ENCODE measurements at places on chromosomes 1 and 21.

DNA sequence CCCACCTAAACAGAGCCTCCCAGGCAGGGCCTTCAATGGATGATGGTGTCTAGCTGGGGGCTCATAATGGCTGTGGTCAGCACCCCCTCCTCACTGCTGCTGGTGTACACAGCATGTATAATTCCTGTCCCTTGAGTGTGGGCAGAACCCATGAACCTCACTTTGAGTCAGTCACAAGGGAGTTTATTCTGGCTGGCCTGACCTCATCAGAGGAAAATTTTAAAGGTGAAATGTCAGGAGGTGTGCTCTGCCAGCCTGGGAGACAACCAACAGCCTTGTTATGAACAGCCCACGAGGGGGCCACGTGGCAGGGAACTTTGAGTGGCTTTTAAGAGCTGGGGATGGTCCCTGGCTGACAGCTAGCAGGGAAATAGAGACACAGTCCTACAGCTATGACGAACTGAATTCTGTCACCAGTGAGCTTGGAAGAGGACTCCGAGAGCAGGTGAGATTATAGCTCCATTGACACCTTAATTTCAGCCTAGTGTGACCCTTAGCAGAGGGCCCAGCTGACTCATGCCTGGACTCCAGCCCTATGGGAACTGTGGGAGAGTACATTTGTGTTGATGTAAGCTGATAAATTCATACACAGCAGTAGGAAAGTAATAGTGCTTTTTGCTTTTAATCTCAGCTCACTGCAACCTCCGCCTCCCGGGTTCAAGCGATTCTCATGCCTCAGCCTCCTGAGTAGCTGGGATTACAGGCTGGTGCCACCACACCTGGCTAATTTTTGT, 73.5 kb upstream of the RUNX3 start:
- DNase-seq, result no peak

- DNase-seq, result no peak
Observed at GRCh38 chr1:237084341-237085077, 42.5 kb downstream of the RYR2 start.

- no peak for DNase-seq
Observed at GRCh38 chr1:59005491-59006288, 221.8 kb upstream of the JUN start.

- no peak for DNase-seq
Observed at GRCh38 chr1:3865606-3866160, 8.4 kb downstream of the DFFB start.

- no peak for DNase-seq
Observed at GRCh38 chr1:118902711-118903191, 85.4 kb downstream of the TBX15 start.

DNA sequence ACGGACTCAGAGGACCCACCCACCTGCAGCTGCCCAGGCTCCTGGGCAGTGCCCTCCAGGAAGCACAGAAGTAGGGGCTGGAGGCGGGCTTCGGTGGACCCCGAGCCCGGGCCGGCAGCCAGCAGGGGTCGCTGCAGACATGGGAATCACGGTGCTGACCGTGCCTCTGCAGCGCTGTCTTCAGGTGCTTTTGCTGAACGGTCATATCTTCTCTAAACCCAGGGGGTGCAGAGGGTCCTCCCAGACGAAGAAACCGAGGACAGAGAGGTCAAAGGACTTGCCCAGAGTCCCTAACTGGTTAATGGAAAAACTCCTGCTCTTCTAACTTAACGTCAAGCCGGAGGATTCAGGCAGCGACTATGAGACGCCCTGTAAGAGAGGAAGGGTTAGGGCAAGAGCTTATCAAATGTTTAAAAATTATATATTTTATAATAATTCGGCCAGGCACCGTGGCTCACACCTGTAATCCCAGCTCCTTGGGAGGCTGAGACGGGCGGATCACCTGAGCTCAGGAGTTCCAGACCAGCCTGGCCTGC, 21.5 kb upstream of the LEFTY2 start:
- peak; percentile 80 for DNase-seq

DNA sequence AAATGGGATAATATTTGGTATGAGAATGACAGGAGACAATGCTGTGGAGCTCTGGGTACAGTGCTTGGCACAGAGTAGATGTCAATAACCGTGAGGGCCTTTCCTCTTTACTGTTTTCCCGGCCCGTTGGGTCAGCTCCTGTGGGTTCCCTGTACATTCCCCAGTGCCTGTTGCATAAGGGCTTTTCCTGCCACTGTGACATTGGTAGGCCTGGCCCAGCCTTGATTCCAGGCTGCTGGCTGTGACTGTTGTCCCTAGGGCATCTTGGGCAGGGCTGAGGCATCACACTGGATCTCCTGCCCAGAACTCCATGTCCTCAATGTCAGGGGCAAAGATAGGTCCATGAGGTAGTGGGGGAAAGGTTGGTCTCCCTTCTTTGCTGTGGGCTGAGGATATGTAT, 25.8 kb upstream of the MYCL start:
- no peak for DNase-seq

DNA sequence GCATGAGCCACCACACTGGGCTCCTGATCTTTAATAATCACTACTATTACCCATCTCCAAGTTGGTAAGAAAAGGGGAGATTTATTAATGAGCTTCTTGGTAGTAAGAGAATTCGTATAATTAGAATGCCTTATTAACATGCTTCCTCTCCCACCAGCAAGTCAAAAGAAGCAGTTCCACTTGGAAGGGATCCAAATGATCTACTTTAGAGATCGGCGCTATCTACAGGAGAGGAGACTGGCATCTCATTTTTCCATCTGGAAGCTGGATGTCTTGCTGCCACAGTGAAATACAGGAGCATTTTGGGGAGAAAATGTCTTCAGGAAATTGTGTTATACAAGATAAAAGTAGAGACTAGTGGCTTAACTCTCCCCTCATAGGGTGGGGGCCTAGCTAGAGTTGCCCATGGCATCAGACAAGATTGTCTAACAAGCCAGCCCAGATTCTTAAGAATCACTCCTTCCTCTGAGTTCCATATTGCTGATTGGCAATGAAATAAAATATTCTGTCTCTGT, 33.6 kb upstream of the CAMSAP2 start:
- no peak for DNase-seq

DNA sequence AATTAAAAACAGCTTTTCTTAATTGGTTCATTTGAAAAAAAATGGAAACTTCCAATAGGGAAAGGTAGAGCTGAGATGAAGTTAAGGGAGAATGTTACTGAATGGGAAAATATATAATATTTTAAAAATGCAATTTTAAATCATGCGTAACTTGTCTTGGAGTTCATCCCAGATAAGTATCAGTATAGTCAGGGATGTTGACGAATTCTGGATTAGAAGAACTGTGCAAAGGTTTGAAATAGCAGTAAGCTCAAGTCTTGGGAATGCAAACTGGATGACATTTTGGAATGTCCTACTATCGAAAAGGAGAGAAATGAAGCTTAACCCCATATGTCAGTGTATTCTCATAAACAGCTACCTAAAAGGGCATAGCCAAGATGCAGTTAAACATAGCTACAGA, 4.0 kb upstream of the ST6GALNAC3 start:
- DNase-seq, result no peak

- DNase-seq, result no peak
Observed at GRCh38 chr1:244199902-244200301, 148.8 kb downstream of the ZBTB18 start.

Measured in Right ventricle myocardium inferior (tissue), 1 donor.